Activated T-cell treated with anti-CD3 and anti-CD28 coated beads for 4 hours (primary cell): ENCODE measurements at places on chromosomes 1 and 21.
A peak's percentile ranks its signal among the peaks of the same experiment; 100 is the strongest.

DNA sequence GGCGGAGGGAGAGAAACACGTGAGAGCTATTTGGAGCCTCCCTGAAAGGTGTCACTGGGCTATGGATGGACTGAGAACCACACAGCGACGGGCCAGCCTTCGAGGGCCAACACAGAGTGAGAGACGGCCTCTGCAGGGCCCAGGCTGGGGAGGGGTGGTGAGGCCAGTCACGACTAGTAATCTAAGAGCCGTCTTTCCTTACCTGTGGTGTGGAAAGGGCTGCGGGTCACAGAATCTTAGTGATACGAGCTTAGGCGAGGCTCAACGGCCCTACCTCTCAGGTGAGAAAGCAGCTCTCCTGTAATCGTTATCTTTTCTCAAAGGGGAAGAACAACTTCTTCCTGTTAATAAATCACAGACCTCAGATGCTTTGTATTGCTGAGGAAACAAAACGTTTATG is 33.4 kb upstream of the COX20 start:
- DNase-seq = no peak

DNA sequence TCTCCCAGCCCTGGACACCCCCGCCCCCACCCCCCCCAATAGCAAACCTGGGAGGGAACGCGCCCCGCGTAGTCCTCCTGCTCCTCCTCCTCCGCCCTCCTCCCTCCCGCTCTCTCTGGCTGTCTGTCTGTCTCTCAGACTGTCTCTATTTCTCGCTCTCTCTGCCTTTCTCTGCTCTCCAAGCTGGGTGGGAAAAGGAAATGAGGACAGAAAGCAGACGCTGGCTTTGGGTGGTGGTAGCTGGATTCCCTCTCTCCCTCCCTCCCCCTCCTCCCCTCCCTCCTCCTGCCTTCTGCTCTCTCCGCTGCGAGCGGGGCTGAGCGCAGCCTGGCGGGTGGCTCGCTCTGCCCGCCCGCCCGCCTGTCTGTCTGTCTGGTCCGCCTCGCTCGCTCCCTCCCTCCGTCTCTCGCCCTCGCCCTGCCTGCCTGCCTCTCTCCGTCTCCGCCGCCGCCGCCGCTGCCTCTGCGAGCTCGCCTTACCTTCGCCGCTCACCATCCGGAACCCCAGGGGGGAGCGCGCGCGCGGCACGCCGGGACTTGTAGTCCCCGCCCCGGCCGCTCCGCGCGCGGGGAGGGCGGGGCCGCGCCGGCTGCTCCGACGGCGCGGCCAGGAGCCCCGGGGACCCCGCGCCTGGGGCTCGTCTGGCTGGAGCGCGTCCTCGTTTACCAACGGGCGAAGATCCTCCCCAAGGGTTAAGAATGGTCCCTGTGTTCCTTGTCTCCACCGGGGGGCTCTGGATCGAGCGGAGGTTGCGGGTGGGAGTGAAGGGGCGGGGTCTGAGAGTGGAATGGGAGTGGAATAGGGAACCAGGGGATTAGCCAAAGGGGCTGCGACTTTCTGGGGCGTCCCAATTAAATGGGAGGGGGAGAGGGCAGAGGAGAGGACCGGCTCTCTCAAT is at the start of gene AHDC1:
Gene AHDC1 (minus strand): TSS at position 464 of the 898 bp plus-strand sequence. CDS start 52,029 bp downstream, outside the sequence.
- DNase-seq = peak; percentile 83

GRCh38 chr21:36113647-36114428 is 21.0 kb upstream of the CBR3 start:
- DNase-seq = peak; percentile 34

DNA sequence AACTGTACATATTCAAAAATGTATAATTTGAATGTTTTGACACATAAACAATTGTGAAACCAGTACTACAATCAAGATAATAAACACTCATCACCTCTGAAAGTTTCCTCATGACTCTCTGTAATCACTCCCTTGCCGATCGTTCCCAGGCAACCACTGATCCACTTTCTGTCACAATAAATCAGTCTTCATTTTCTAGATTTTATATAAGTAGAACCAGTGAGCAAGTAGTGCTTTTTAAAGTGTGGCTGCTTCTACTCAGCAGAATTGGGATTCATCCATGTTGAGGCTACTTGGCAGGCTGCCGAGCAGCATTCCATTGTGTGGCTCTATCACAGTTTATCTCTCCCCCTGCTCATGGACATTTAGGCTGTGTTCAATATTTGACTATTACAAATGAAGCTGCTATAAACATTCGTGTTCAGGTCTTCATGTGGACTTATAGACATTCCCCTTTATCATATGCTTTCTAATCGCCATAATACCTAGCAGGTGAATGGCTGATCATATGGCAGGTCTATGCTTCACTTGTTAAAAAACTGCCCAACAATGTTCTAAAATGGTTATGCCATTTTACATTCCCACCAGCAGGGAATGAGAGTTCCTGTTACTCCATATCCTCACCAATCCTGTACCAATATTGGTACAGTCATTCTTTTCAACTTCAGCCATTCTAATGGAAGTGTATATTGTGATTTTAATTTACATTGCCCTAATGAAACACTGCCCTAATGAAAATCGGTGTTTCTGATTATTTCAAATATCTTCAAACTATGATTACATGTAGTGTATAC is 20.5 kb downstream of the TEX38 start:
- no peak for DNase-seq

GRCh38 chr1:16378443-16378842 is 11.4 kb downstream of the SZRD1 start:
- DNase-seq = no peak

DNA sequence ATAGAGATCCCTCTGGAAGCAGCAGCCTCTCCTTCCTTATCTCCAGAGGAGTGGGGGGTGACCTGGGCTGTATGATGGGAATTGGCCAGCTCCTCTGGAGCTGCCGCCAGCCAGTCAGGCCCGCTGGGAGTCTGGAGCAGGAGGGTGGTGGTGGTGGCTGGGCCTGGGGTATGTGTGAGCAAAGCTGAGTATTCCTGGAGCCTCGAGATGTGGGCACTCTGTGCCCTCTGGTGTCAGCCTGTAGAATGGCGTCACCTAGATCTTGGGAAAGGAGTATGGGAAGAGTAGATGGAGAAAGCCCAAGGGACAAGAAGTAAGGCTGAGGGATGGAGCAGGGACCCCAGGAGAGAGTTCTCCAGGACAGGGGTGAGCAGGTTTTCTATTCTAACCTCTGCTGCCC is 16.0 kb downstream of the VANGL2 start:
- DNase-seq = no peak

DNA sequence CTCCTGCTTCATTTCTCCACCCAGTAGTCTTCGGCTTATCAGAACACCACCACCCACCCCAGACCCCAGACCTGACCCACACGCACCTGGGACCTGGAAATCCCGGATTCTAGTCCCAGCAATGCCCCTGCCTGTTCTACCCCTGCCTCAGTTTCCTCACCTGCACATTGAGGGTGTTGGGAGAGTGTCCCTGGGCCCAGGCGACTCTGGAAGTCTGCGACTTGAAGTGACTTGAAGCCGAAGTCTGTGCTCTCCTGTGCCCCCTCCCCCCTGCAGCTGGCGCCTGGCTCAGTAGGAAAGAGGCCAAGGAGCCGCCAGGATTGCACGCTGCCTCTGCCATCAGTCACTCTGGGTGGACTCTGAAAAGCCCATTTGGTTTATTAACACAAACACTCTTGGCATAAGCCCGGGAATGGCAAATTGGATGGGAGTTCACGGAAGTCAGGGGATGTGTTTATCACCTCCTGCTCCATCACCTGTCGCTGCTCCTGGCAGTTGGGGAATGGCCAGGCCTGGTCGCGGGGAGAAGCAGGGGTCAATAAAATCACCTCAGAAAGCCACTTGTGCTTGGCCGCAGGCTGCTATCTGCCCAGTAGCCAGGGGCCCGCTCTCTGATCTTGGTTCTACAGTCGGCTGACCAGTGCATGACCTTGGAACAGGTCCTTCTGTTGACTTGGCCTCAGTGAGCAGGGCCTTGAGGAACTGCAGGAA is 132.7 kb downstream of the ACTL8 start:
- no peak for DNase-seq

DNA sequence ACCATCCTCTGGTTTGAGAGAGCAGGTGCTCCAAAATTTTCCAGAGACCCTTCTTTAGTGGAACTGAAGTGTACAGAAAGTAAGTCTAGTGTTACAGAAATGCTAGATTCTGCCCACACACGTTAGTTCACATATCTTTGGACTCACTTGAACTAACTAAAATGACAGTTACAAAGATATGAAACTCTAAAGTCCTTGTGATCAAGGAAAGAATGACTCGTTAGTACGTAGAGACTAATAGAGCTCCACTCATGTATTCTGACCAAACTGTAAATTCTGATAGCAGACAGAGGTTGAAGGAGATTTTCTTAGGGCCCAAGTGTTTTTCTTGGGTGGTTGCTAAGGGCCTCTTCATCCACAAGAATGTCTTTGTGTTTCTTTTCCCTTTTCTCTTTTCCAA is 491.5 kb upstream of the B3GALT2 start:
- DNase-seq = no peak

GRCh38 chr1:45275054-45275453 is 51.6 kb upstream of the HPDL start:
- DNase-seq = no peak

DNA sequence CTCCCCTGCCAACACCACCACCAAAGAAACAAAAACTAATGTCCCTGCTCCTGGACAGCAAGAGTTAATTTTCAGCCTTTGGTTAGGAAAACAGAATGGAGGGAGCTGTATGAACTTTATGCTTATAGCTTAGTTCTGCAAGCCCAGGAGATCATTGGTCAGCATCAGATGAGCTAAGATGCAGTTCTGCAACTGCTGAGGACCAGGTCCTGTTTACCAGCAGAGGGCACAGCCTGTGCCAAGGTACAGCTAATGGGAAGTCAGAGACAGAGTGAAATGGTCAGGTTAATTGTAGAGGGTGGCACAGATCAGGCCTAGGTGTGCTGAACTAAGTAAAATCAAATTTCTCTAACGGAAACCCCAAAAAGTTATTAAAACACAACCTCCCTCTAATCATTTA is 161.3 kb downstream of the ROR1 start:
- no peak for DNase-seq

- DNase-seq = no peak
Observed at GRCh38 chr1:222790520-222790919, 24.3 kb upstream of the DISP1 start.

- DNase-seq = no peak
Observed at GRCh38 chr1:21244986-21245687, 45.1 kb downstream of the ECE1 start.
